Activated CD4-positive, alpha-beta T cell treated with anti-CD3 and anti-CD28 coated beads, Interleukin-2, amount 50 U/mL, for 4 hours (primary cell): ENCODE measurements at places on chromosomes 1 and 21.

GRCh38 chr1:43441166-43441893 is 12.4 kb downstream of the HYI start:
- no peak for DNase-seq

DNA sequence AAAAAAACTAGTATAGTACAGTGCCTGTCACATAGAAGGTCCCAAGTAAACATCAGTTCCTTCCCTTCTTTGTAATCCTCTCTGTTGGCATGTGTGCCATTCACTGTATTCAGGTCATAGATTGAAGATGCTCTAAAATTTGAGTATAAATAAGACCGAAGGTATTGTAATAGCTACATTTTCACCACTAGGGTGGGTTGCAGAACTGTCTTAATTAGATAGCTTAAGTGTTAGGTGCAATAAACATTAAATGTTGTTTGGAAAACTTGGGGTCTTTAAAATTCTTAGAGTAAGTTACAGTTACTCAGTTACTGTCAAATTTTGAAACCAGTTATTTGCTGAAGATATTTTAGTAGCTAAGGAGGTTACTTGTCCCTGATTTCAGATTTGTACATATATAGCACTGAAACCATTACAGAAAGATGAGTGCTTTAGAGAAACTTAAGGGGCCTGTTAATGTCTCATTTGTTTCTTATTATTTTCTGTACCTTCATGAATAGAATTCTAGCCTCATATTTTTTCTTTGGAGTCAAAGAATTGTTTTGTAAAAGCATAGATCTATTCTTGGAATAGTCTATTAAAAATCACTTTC is 24.3 kb downstream of the PER3 start:
- DNase-seq: no peak

GRCh38 chr21:14864211-14865021 is 200.4 kb downstream of the NRIP1 start:
- DNase-seq: peak; percentile 14

DNA sequence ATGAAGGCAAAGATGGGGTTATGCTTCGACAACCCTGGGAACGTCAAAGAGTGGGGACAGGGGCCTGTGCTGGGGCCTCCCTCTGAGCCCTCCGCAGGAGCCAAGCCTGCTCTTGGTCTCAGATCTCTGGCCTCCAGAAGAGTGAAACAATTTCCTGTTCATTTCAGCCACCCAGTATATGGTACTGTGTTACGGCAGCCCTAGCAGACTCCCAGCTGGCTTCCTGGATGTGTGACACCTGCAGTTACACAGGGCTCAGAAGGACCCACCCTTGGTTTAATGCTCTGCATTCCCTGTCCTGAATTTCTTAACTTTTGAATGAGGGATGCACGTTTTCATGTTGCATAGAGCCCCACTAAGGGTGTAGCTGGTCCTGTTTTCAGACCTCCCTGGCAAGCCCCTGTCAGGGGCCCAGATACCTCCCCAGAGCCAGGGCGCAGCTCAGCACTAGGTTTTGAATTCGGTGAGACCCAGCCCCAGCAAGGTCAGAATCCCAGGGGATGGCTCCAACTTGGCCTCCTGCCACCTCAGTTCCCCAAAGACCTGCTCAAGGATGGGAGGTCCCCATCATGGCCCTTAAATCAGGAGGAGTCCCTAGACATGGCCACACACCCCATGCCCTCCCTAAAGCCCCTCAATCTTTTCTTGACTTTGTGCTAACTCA is 79.0 kb upstream of the IFFO2 start:
- no peak for DNase-seq

- DNase-seq: no peak
These were observed 813 bp upstream of the SFT2D2 start for GRCh38 chr1:168224991-168225390.

DNA sequence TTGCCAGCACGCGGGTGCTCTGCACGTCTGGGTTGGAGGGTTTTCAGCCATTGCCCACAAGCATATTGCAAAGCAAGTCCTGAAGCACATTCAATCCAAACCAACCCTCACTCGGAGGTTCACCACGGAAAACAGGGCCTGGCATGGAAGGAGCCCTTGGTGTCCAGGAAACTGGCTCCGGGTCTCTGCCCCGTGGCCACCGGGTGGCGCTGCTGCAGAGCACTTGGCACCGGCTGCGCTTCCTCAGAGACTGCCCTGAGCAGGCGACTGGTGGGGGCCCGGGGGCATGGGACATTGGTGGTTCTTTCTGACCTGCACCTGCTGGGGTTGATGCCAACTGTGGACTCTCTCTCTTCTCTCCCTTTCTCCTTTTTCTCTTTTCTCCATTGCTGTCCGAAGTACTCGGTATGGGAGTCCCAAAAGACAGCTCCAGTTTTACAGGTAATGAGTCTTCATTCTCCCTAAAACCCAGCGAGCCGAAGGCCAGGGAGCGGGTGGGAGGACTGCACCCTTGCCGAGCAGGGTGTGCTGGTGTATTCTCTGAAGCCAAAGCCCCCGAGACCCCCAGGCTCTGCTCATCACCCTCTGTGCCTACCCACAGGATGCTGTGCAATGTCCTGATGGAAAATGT is 4.1 kb upstream of the KCNAB2 start:
- no peak for DNase-seq
